ENCODE measurements at places on chromosomes 7 and 10.

DNA sequence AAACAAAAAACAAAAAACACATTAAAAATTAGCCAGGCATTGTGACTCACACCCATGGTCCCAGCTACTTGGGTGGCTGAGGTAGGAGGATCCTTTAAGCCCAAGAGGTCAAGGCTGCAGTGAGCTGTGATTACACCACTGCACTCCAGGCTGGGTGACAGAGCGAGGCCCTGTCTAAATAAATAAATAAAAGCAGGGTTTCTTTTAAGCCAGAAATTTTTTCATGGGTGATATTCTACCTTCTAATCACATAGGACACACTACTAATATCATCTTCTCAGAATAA, 14.2 kb upstream of the SVIL start:
- no peak for DNase-seq

DNA sequence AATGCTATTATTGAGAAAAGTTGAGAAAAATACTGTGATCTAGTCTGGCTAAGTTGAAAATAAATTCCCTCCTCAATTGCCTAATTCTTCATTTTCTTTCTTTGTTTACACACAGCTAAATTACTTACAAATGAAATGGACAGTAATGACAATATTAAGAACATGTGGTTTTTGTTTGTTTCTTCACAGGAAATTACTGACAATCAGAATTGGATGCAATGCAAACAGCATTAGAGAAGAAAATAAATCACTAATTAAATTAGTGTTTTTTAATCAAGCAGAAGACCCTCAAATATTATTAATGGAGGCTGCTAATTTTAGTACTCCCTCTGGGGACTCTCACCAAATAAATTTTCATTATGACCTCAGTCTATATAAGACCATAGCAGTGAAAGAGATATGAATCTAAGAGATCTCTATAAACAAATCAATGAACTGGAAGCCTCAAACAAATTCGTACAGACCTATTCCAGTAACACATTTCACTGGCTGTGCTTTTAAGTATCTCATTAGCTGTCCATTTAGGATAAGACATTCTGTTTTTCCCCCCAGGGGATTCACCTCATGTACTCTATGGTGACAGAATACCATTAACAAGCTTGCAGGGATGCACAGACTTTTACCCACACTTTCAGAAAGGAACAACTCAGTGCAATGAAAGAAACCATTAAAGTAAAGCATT, 202.0 kb upstream of the DGKB start:
- DNase-seq, result peak; percentile 4

GRCh38 chr7:77819021-77819420, 20.4 kb downstream of the PHTF2 start:
- no peak for DNase-seq

DNA sequence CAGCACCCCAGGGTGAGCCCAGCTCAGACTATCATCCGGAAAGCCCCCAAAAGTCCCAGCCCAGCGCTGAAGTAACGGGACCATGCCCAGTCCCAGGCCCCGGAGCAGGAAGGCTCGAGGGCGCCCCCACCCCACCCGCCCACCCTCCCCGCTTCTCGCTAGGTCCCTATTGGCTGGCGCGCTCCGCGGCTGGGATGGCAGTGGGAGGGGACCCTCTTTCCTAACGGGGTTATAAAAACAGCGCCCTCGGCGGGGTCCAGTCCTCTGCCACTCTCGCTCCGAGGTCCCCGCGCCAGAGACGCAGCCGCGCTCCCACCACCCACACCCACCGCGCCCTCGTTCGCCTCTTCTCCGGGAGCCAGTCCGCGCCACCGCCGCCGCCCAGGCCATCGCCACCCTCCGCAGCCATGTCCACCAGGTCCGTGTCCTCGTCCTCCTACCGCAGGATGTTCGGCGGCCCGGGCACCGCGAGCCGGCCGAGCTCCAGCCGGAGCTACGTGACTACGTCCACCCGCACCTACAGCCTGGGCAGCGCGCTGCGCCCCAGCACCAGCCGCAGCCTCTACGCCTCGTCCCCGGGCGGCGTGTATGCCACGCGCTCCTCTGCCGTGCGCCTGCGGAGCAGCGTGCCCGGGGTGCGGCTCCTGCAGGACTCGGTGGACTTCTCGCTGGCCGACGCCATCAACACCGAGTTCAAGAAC, 1.1 kb downstream of the VIM start:
- no peak for DNase-seq

DNA sequence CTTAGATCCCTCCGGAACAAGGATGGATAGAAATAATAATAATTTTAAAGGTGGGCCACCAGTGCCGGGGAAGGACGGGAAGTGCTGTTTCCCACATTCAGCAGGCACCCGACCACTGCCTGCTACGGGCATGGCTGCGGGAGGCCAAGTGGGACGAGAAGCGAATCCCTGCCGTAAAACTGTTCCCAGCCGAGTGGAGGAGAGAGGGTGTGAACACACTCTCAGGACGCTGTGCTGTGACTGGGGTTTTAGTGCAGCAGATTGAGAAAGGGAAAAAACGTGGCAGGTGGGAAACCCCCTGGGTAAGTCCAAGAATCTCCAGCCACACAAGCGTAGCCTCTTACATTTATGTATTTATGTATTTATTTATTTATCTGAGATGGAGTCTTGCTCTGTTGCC, 158.8 kb downstream of the DNAJB6 start:
- DNase-seq, result no peak

DNA sequence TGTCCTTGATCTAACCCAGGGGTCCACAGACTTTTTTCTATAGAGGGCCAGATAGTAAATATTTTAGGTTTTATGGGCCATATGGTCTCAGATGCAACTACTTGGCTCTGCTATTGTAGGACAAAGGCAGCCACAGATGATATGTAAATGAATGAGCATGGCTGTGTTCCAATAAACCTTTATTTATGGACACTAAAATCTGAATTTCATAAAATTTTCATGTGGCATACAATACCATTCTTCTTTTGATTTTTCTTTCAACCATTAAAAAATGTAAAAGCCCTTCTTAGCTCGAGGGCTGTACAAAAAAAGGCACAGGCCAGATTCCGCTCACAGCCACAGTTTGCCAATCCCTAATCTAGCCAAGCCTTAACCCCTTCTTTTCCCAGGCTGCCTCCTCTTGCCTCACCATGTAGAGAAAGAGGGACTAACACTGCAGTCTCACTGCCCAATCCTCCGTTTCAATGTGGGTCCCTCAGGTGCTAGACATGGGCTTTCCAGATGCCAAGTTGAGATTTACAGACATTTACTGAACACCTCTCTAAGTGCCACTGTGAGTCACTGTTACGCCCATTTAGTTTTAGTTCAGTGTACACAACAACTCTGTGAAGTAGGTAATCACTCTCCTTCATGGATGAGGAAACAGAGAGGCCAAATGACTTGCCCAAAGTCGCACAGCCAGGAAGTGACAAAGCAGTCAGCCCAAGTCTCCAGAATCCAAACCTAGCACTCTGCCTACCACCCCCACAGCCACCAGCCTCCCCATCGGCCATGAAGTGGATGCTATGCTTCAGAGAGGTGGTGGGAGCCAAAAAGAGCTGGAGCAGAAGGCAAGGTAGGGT, 132.6 kb upstream of the PDLIM1 start:
- no peak for DNase-seq

DNA sequence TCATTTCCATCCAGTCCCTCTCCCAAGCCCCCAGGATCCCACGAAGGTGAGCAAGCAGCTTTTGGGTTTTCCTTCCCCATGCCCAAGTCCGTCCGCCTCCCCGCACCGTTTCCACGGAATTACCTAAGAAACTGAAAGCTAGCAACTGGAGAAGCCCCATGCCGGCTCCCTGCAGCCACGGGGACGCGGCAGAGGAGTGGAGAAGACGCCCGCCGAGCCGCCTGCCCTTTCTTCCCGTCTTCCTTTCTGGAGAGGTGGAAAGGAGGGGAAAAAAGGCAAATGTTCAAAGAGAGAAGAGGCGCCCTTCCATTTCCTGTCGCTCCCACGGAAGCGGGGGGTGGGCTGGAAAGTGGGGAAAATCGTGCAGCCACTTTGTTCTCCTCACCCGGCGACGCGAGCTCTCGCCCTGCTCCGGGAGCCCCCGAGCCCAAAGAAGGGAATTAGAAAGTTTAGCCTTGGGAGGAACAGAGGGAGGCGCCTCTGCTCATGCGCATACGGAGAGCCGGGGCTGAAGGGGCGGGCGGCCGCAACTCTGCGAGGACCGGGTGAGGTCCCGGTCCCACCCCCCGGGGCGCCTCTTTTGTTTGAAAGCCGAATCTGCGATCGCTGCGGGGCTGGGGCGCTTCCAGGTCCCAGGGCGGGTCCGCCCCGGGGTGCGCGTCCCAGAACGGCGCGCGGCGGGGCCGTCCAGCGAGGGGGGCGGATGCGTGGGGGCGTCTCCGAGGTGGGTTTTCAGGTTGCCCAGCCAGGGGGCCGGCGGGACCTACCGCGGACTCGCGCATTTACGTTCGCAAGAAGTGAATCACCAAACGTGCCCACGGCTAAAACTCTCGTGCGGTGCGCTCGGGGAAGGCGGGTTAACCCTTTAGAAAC, at the start of gene LAMB1:
Gene LAMB1, minus strand, starts transcription at position 436 of the 873 bp plus-strand sequence. Its CDS starts 276 bp downstream, at position 160.
- peak; percentile 55 for DNase-seq

- no peak for DNase-seq
These were observed 35.9 kb downstream of the TCF7L2 start for GRCh38 chr10:112985690-112986543.

- DNase-seq, result no peak
These were observed 12.9 kb downstream of the ATP6V1F start for GRCh38 chr7:128875523-128875948.

DNA sequence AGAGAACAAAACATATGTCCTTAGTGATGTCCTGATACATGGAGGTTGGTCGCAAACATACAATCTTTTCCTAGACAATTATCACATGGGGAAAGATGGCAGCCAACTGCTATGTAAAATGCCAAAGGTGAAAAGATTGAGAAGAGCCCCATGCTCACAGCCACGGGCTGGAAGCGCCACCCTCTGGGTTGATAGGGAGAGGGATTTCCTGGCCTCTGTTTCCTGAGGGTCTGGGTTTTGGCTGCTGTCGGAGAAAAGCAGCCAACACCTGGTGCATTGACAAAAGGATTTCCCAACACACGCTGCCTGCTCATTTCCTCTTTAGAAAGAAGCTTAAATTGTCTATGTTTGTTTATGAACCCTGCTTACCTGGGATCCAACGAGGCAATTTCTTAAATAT, 43.8 kb downstream of the ITIH5 start:
- DNase-seq, result no peak

GRCh38 chr7:142468871-142469665, 211.2 kb upstream of the PRSS58 start:
- no peak for DNase-seq

DNA sequence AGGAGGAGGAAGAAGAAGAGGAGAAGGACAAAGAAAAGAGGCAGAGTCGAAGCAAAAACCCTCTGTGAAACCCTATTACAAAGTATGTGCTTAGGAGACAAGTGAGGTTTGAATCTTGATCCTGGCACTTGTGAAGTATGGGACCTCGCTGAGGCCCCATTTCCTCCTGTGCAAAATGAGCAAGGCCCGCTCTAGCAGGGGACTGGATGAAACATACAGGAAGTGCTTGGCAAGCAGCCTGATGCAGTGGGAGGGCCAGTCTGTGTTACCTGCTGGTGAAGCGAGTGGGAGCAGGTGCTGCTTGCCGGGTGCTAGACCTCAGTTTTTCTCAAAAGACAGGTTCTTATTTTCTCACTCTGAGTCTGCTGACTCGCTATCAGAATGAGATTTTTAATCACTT, 150.4 kb downstream of the JCAD start:
- no peak for DNase-seq

- DNase-seq, result no peak
These were observed 31.4 kb downstream of the CCNJ start for GRCh38 chr10:96074776-96075175.

DNA sequence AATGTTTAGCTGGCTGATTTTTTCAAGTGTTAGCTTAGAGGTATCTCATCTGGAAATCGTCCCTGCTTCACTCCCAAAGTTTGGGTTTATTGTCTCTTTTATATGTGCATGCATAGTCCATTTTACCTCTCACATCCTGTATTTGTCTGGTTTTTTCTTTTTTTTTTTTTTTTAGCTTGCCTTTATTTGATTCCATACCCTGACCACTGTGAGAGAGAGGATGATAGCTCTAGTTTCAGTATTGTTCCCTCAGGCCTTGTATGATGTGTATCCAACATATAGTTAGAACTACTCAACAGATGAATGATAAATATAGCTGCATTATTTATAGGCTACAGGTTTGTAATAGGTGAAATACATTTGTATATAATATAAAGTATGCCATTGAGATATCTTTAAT, 29.9 kb downstream of the PCGF5 start:
- DNase-seq, result no peak

- no peak for DNase-seq
These were observed 286.4 kb downstream of the AHR start for GRCh38 chr7:17584822-17585221.

- peak; percentile 72 for DNase-seq
These were observed at the start of gene SUN3 for GRCh38 chr7:48028938-48029337. Gene SUN3, minus strand, starts transcription at chr7:48029107. Its CDS starts 169 bp downstream, at chr7:48028938.

- no peak for DNase-seq
These were observed 1137.6 kb upstream of the LRRTM3 start for GRCh38 chr10:65788271-65788670.

GRCh38 chr10:16741540-16741939, 75.7 kb downstream of the RSU1 start:
- DNase-seq, result no peak

- no peak for DNase-seq
These were observed 732 bp downstream of the FAM53B start for GRCh38 chr10:124743191-124744101.

DNA sequence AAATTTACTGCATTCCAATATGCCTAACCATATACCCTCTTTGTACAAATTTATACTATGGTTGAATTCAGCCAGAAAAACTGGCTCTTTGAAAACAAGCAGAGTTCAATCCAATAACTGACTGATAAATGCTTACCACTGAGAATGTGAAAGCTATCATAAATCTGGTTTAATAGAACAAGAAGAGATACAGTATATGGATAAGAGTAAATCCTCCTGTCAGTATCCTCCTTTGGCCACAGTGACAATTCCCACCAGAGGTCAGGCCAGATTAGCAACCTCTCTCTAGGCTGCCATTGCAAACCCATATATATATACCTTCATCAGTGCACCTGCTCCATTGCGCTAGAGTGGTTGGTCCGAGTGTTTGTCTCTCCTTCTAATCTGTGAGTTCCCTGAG, 647.2 kb downstream of the GRM8 start:
- DNase-seq, result no peak

DNA sequence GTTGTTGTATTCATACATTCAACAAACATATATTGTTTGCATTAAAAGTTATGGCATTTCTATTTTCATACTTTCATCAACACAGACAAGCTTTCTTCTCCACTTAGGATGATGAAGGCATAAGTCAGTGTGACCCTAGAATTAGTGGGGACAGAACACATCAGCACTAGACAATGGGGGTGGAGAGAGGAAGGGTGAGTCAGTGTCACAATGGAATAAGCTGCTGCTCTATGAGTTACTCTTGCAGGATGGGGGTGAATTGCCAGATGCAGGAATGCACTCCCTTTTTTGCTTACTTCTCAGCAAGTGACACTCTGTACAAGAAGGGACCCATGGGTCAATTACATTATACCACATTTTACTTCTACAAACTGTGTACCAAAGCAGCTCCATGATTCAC, 74.0 kb downstream of the DGKI start:
- DNase-seq, result no peak

All from NCI-H524 treated with DMSO at 0.1 percent for 48 hours (cell line).